GM23248 (cell line): ENCODE measurements at places on chromosomes 2 and 18.
A peak's percentile ranks its signal among the peaks of the same experiment; 100 is the strongest.

DNA sequence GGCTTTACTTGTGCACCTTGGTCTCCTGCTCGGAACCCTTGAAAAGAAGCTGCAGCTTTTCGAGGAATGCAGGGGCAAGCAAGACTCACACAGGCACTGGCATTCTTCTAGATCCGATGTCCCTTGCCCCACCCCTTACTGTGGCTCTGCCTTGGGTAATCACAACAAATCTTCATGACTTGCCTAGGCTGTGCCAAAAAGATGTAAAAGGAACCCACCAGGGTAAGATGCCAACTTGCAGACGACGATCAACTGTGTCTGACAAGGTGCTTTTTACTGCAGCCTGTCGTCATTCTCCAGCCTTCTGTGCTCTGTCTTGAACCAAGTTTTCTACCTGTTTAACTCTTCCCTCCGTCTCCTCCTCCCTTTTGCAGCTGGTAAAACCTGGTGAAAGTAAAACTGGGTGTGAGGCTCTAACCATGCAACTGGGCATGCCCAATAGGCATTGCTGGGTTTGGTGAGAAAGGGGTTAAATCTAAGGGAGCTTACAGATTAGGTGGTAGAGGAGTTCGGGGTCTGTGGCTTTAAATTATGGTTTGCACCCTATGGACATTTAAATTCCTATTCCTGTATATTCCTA lies 909 bp upstream of the NRXN1 start:
- DNase-seq = no peak

DNA sequence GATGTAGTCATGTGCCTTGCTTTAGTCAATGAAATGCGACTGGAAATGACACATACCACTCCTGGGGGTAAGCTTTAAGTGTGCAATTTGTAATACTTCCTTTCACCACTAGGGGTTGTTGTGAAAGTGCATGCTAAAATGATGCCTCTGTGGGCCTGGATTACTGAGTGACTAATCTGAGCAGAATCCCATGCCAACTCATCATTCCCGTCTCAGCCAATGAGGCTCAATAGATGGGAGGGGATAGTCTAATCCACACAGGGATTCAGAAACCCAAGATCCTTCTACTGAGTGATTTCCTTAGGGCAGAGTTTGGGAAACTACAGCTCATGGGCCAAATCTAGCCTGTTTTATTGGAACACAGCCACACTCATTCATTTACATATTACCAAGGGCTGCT lies 54.0 kb downstream of the HRH4 start:
- peak; percentile 60 for DNase-seq

- DNase-seq = peak; percentile 32
Measured at GRCh38 chr2:28626891-28627421, 124.7 kb upstream of the PPP1CB start.

DNA sequence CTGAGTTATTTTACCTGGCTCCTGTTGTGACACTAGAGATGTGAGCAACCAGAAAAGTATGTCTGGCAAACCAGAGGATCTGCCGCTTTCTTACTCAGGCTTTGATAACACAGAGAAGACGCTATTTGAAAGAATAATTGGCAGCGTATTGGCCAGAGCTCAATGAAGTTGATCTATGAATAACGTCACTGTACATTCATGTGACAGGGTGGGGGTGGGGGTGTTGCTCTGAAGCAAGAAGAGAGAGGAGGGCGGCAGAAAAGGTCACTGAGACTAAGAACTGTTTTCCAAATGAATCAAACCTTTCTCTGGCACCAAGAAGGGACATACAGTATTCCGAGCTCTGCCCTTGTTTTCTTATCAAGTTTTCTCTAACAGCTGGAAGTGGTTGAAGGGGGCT lies 1.7 kb upstream of the ONECUT2 start:
- DNase-seq = no peak

DNA sequence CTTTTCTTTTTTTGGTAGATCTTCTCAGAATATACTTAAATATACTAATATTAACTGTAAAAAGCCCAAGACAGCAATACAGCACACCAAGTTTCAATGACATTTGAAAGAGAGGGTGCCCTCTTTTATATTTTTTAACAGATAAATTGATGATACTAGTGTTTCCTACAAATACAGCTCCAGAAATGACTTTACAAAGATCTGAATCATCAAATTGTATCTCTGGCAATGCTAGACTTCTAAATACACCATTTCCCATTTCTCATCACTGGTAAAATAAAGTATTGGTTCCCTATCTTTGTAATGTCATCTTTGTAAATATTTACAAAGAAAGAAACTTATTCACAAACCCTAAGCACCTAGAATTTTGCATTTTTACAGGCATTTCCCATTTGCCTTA lies 281.3 kb downstream of the EXOC6B start:
- no peak for DNase-seq

- DNase-seq = no peak
Measured at GRCh38 chr2:3588084-3588483, 6.8 kb upstream of the COLEC11 start.
